ENCODE measurements at places on chromosomes 3 and 15. TPM values are rescaled to one million over a fixed set of nuclear protein-coding genes. Genes with fewer than 3 reads are reported as not detected.
A peak's percentile ranks its signal among the peaks of the same experiment; 100 is the strongest.

- no peak overlapping the region for H3K27ac ChIP-seq
- H3K27me3 ChIP-seq: no peaks in the 10 kb centered on the region
- H3K4me3 ChIP-seq: no peak overlapping the region
- no peaks in the 10 kb centered on the region for H3K36me3 ChIP-seq
- no peak for DNase-seq
- H3K4me1 ChIP-seq: peaks cover 6% of the 10 kb centered on the region
Measured at GRCh38 chr3:132549890-132550578, 47.0 kb upstream of the ACKR4 start.

TBL1XR1 gene
- 65.0 TPM for total RNA-seq

GRCh38 chr15:27324886-27325615 is 354.1 kb downstream of the GABRG3 start:
- no peaks in the 10 kb centered on the region for H3K27me3 ChIP-seq
- no peaks in the 10 kb centered on the region for H3K36me3 ChIP-seq
- no peak overlapping the region for H3K4me3 ChIP-seq

ANKRD34C gene
- not detected for total RNA-seq

DNA sequence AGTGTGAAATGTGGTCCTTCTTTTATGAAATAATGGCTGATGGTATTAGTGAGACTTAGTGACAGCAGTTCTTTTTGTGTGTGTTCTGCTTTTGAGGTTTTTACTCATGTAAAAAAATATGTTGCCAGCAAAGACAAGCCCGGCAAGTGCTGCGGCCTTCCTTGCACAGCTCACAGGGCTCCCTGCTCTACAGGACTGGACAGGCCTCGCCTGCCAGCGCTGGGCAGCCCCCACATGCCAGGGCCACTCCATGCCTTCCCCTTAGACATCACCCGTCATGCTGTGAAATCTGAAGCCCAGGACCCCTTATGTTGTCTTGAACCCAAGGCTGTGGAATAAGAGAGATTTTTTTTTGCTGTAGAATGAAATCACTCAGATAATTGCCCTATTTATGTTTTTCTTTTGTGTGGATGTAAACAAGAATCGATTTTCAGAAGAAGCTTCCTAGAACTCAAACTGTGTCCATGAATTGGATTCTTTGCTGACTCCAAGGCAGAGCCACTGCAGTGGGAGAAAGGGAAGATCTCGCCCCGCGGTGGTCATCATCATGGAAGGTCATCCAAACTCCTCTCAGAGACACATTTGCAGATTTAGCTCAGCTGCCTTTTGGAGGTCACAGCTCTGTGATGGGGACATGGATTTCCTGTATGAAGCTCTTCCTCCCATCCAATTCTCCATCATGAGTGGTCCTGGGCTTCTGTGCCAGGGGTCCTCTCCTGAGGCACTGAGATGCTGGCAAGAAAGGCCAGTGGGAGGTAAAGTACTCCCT is 150.8 kb downstream of the ATP10A start:
- H3K27ac ChIP-seq: no peak overlapping the region
- no peak overlapping the region for H3K4me3 ChIP-seq
- DNase-seq: no peak
- H3K36me3 ChIP-seq: no peaks in the 10 kb centered on the region
- peaks cover 8% of the 10 kb centered on the region for H3K4me1 ChIP-seq
- H3K27me3 ChIP-seq: no peaks in the 10 kb centered on the region

DNA sequence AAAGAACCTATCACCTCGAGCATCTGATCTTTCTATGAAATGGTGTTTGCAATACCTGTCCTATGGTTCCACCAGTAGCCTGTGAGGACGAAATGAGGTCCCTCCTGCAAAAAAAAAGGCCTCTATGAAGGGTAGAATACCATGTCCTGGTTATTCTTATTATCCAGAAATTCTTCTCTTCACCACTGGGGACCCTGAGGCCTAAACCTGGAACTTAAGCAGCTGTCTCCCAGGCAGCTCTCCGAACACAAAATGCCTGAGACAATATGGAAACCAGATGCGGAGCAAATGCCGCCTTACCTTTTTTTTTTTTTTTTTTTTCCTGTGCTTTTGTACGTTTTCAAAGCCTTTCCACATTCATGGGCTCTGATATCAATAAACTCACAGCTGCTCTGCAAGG is 62.1 kb upstream of the WNT5A start:
- H3K27ac ChIP-seq: no peak overlapping the region
- no peak overlapping the region for H3K4me3 ChIP-seq

DNA sequence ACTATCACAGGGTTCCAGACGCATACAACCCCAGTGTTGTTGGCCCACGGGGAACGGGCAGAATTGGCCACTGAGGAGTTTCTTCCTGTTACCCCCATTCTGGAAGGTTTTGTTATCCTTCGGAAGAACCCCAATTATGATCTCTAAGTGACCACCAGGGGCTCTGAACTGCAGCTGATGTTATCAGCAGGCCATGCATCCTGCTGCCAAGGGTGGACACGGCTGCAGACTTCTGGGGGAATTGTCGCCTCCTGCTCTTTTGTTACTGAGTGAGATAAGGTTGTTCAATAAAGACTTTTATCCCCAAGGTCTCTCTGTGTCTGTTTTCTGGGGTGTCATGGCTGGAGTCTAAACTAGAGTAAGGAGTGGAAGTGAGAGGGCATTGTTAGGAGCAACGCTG is 5.7 kb upstream of the EIF4G1 start:
- no peak overlapping the region for H3K27ac ChIP-seq
- H3K36me3 ChIP-seq: peaks cover 46% of the 10 kb centered on the region
- H3K4me1 ChIP-seq: peaks cover under 1% of the 10 kb centered on the region
- no peaks in the 10 kb centered on the region for H3K27me3 ChIP-seq
- DNase-seq: no peak

DNA sequence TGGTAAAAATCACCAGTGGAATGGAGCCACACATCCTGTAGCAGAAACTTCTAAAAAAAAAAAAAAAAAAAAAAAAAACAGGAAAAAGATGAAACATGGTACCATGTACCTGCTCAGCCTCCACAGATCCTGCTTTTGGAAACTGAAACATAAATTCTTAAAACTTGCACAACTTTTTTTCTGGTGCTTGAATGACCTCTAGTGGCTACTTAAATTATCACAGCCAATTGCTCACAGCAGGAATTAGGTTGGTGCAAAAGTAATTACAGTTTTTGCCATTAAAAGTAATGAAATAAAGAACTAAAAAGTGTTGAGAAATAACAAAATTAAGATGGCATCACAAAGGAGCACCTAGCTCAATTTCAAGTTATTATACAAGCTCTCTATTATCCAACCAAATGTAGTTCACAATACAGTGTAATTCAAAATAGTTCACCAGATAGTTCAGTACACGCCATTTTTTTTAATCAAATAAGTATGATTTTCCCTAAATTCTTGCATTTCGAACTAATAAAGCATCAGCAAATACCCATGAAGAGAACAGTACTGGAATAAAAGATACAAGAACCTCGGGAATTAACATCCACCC is 80.6 kb downstream of the ULK4 start:
- no peak overlapping the region for H3K27ac ChIP-seq
- H3K4me1 ChIP-seq: no peaks in the 10 kb centered on the region
- no peaks in the 10 kb centered on the region for H3K27me3 ChIP-seq
- peaks cover 5% of the 10 kb centered on the region for H3K36me3 ChIP-seq
- DNase-seq: no peak
- H3K4me3 ChIP-seq: no peak overlapping the region

ZBED2 gene
- 0.13 TPM for total RNA-seq

GAP43 gene
- 4.0 TPM for total RNA-seq

- H3K27me3 ChIP-seq: no peaks in the 10 kb centered on the region
- H3K4me3 ChIP-seq: no peak overlapping the region
- H3K4me1 ChIP-seq: no peaks in the 10 kb centered on the region
- H3K36me3 ChIP-seq: no peaks in the 10 kb centered on the region
Measured at GRCh38 chr15:44222478-44222877, 27.4 kb upstream of the FRMD5 start.

GABRG3 gene
- total RNA-seq: not detected

- H3K4me3 ChIP-seq: no peak overlapping the region
- H3K36me3 ChIP-seq: peaks cover 72% of the 10 kb centered on the region
- no peaks in the 10 kb centered on the region for H3K4me1 ChIP-seq
Measured at GRCh38 chr15:44647036-44647435, 16.4 kb downstream of the SPG11 start.

CP gene
- total RNA-seq: 6.1 TPM

DNA sequence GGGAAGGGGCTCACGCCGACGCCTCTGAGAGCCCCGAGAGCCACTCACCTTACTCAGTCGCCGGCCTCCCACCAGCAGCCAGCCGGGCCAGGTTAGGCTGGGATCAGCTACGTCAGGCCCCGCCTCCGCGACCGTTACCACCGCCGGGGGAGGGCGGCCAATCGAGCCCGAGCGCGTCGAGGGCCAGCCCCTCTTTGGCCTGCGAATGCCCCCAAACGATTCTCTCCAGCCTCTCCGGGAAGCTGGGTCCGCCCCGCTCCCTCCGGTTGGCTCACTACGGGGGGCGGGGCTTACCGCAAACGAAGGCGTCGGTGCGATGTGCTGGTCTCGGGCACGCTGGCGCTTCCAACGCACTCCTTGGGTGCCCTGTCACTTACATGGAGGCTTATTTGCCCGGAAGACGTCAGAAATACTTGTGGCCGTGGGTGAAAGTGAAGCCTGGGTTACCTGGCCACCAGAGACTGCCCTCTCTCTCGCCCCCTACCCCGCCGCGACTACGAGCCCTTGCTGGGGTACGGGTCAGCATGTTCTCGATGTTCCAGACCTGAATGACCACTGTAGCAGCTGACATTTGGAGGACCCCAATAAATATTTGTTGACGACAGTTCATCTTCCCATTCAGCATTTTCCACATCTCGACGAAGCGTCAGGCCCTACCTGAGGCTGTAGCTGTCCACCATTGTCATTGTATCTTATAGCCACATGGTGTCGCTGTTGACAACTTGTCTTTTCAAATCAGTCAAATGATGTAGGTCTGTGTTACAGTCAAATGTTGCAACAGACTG is at the start of gene CEP70:
CEP70 (minus strand) TSS at position 111 of the 785 bp plus-strand sequence. CDS start 21,333 bp downstream, outside the sequence.
- H3K36me3 ChIP-seq: peaks cover 10% of the 10 kb centered on the region
- peak within 1 kb of the TSS; percentile 89 for H3K27ac ChIP-seq
- peak within 1 kb of the TSS; percentile 70 for H3K4me3 ChIP-seq
- H3K4me1 ChIP-seq: peaks cover 16% of the 10 kb centered on the region
- H3K27me3 ChIP-seq: no peaks in the 10 kb centered on the region
- peak; percentile 98 for DNase-seq

GOLGA6L7 gene
- not detected for total RNA-seq

KNL1 gene
- 0.06 TPM for total RNA-seq

DNA sequence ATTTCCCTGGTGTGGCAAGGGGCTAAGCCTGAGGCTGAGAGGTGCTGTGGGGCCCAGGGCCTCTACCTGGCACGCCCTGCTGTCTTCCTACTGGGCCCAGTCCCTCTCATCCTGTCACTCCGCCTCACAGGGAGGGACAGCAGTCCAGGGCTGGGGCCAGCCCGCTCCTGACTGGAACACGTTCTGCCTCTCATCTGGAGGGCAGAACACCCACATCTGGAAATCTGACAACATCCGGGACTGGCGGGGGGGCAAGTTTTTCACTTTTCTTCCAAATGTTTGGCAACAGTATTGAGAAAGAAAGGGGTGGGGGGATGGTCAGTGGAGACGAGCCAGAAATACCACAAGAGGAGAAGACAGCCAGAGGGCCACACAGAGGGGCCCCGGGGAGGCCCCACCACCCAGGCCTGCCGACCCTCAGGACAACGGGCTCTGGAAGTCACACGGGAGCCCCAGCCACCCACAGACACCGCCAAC is 1.8 kb upstream of the MYL3 start:
- peaks cover 37% of the 10 kb centered on the region for H3K4me1 ChIP-seq
- H3K36me3 ChIP-seq: no peaks in the 10 kb centered on the region
- H3K4me3 ChIP-seq: no peak overlapping the region

PRR20G gene
- total RNA-seq: not detected

GRCh38 chr3:183244981-183245476 is 8.0 kb upstream of the B3GNT5 start:
- no peak overlapping the region for H3K27ac ChIP-seq
- H3K4me3 ChIP-seq: no peak overlapping the region
- H3K4me1 ChIP-seq: no peaks in the 10 kb centered on the region
- no peaks in the 10 kb centered on the region for H3K36me3 ChIP-seq

- no peaks in the 10 kb centered on the region for H3K27me3 ChIP-seq
- H3K4me3 ChIP-seq: no peak overlapping the region
- H3K27ac ChIP-seq: no peak overlapping the region
- H3K36me3 ChIP-seq: peaks cover 9% of the 10 kb centered on the region
- no peaks in the 10 kb centered on the region for H3K4me1 ChIP-seq
- no peak for DNase-seq
Measured at GRCh38 chr3:134496471-134497071, 10.7 kb downstream of the CEP63 start.

MESD gene
- 17.4 TPM for total RNA-seq

- no peaks in the 10 kb centered on the region for H3K27me3 ChIP-seq
- no peak for DNase-seq
- H3K27ac ChIP-seq: no peak overlapping the region
- no peaks in the 10 kb centered on the region for H3K36me3 ChIP-seq
- H3K4me1 ChIP-seq: peaks cover 7% of the 10 kb centered on the region
Measured at GRCh38 chr3:65330072-65330471, 642.3 kb upstream of the ADAMTS9 start.

NR2E3 gene
- not detected for total RNA-seq

DNA sequence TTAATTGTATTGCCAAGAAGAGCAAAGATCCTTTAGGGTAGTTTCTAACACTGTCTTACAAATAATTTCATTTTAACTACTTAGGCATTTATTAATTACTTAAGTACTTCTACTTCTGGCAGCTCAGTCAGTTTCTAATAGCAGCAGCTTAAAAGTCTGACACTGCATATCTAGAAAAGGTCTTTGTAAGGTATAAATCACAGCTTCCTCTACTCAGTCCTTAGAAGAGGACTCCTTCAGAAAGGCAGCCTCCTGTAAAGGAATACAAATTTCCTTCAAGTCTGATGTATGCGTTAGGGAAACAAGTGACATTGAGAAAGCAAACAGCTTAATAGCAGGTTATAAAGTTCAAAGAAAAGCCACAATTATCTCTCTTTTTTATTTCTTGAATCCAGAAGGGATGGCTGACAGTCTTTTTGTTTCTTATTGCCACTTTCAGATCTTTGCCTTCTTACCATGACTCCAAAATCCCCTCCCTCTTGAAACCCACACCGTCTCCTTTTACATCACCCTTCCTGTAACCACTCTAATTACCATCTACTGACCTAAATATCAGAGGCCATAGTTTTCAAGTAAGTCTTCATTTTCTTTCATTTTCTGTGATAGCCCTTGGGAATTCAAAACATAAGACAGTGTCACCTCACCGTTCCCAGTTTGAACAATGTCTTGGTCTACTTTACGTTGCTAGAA is 109.5 kb downstream of the CGGBP1 start:
- no peaks in the 10 kb centered on the region for H3K27me3 ChIP-seq
- DNase-seq: no peak
- no peaks in the 10 kb centered on the region for H3K36me3 ChIP-seq
- no peak overlapping the region for H3K27ac ChIP-seq
- no peaks in the 10 kb centered on the region for H3K4me1 ChIP-seq

MESP2 gene
- not detected for total RNA-seq

KY gene
- total RNA-seq: 0.33 TPM

DNA sequence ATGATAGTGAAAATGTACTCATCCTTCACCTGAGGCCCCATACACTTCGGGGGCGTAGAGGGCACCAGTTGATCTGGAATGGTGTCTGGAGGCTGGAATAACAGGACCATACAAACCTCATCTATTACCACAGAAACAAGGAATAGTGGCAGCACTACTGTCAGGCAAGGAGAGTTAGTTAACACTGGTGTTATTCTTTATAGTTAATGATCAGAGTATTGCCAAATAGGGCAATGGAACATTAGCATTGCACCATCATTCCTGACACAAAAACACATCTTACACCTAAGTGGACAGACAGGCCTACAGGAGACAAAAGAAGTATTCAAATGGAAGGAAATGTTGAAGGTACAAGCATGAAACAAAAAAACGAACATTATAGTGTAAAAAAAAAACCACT is 137.0 kb upstream of the UBP1 start:
- H3K4me3 ChIP-seq: no peak overlapping the region
- peaks cover 23% of the 10 kb centered on the region for H3K36me3 ChIP-seq
- DNase-seq: no peak
